ENCODE measurements at places on chromosomes 1 and 21. TPM values are rescaled to one million over a fixed set of nuclear protein-coding genes. Genes with fewer than 3 reads are reported as not detected.
A peak's percentile ranks its signal among the peaks of the same experiment; 100 is the strongest.

GRCh38 chr1:16905110-16905867 is 9.5 kb downstream of the RNU1-2 start:
- DNase-seq, result no peak

DNA sequence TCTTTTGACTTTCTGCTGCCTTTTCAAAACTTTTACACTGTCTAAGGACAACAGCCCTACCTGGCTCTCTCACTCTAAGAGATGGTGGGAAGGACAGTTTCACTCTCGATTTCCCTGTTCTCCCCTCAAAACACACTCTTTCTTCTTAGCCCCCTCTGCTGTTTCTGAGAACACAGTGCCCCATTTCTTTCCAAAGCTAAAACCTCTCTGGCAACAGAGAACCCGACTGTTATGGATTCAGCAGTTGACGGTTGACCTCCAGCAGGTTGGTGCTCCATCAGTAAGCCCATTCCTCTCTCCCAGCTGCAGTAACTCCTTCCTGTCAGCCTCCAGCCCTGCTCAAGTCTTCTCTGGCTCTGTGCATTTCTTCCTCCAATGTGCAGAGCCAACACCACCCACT is 88.2 kb upstream of the ABCD3 start:
- no peak for DNase-seq

Gene NCAM2
- 0.64 TPM for total RNA-seq

Gene SRSF10
- total RNA-seq, result 163 TPM

GRCh38 chr1:45258059-45258650 is 51.8 kb upstream of the ZSWIM5 start:
- no peak for DNase-seq

GRCh38 chr1:114340892-114341291 is 170.1 kb downstream of the TRIM33 start:
- DNase-seq, result no peak

GRCh38 chr21:31331231-31331630 is 12.8 kb downstream of the TIAM1 start:
- DNase-seq, result no peak

DNA sequence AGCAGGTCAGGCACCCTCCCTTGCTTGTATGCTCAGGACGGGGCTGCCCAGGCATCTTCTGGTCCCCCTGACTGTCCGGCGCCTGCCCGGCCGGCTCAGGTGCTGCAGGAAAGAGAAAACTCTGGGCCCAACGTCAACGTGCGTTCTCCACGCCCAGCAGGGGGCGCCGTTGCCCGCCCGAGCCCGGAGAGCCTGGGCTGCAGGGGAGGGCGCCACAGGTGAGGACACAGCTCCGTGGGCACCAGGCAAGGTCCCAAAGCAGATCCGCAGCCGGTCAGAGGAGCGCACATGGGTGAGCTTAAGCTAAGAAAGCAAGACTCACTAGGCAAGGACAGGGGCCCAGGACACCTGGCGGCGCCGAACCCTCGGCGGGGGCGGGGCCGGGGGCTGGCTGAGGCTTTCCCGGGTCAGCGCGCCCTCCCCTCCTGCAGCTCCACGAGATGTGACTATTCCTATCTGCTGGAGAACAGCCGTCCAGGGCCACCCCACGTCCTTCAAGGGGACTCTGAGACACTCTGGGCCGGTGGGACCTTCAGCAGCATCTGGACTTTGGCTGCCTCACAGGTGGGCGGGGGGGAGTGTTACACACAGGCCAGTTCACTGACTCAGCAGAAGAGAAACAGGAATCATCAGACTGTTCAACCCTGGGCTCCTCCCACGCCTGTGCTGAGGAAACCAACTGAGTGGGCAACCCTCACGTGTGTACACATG is 29.3 kb downstream of the KRTAP10-1 start:
- DNase-seq, result peak; percentile 82

- DNase-seq, result no peak
Measured at GRCh38 chr1:53964109-53964508, 18.0 kb downstream of the LRRC42 start.

DNA sequence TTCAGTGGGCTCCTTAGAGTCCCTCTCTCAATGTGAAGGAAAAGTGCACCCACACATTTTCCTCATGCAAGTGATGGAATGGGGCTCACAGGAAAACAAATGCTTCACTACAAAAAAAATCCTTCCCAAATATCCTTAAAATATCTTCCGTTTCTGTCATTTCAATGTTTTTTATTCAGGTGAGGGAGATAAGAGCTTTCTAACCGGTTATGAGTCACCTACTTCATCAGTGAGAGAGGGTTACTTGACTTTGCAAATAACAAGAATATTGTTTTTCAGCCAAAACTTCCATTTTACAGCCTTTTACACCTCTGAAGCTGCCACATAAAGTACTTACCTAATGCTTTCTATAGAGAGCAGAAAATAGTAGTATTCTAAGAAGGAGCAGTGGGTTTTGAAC is 98.3 kb upstream of the CD55 start:
- DNase-seq, result no peak

GRCh38 chr21:36005018-36005417 is 55.3 kb downstream of the SETD4 start:
- no peak for DNase-seq

Gene B4GALT3
- total RNA-seq, result 40.1 TPM
